Upper lobe of right lung (tissue), 1 donor: ENCODE measurements at places on chromosomes 2 and 18. TPM values are rescaled to one million over a fixed set of nuclear protein-coding genes. Genes with fewer than 3 reads are reported as not detected.

The PTCD3 gene
- total RNA-seq: 79.4 TPM

The NYAP2 gene
- total RNA-seq: 0.93 TPM

The DARS1 gene
- 55.3 TPM for total RNA-seq

The GALR1 gene
- total RNA-seq: 0.06 TPM

The RASGRP3 gene
- 13.6 TPM for total RNA-seq
